ENCODE measurements at places on chromosomes 3 and 15.

DNA sequence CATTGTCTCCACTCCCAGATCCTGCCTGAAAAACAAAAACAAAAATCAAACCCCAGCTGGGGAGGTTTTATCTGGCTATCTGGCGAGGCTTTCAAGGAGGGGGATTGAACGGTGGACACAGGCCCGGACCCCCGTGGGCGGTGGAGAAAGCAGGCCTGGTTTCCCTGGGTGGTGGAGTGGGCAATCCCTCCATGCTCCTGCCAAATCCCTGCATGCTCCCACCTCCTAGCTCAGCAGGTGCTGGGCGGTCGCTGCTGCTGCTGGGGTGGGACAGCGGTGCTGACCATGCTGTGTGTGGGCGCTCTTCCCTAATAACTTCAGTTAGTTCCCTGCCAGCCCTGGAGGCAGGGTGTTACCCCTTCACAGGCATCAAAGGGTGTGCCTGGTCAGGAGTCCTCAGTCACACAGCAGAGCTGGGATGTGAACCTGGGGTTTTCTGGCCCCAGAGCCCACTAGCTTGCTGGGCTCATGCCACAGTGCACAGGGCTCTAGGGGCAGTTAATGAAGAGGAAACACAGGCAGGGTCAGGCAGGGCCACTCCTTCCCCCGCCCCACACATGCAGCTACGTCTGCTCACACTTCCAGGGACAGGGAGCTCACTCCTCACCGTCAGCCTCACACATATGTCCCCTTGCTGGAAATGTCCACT lies 15.9 kb upstream of the PLXND1 start:
- H3K27ac ChIP-seq, result peak overlapping the region; percentile 93
- DNase-seq, result no peak
- no peaks in the 10 kb centered on the region for H3K36me3 ChIP-seq
- no peak overlapping the region for H3K4me3 ChIP-seq
- H3K4me1 ChIP-seq, result peaks cover 78% of the 10 kb centered on the region

DNA sequence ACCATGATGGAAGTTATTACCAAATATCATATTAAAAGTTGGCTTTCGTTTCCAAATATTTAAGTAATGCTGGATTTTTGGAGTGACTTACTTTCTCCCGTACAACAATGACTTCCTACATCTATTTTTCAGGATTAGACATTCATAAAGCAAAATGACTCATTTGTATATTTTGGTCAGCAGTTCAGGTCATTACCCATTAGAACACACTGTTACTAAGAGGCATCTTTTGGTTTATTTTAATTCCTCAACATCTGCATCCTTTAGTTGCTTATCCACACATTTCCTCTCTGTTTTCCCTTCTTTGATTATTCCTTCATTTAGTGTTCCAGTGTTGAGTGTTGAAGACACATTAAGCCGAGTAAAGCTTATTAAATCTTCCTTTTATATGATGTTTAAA lies 348.2 kb downstream of the NAALADL2 start:
- H3K4me3 ChIP-seq, result no peak overlapping the region
- H3K4me1 ChIP-seq, result no peaks in the 10 kb centered on the region
- DNase-seq, result no peak
- H3K27ac ChIP-seq, result no peak overlapping the region
- H3K27me3 ChIP-seq, result no peaks in the 10 kb centered on the region

DNA sequence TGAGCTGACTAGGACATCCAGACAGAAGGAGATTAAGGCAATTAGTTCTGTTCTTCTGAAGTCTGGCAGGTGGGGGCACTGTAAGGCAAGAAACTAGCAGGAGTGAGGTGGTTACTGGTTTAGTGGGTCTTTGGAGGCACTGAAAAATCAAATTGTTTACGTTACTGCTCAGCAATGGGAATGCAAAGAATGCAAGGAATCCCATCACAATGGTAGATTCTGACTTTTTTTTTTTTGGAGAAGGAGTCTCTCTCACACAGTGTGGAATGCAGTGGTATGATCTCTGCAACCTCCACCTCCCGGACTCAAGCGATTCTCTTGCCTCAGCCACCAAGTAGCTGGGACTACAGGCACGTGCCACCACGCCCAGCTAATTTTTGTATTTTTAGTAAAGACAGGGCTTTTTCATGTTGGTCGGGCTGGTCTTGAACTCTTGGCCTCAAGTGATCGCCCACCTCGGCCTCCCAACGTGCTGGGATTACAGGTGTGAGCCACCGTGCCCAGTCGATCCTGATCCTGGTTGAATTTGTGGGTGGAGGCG lies 16.4 kb downstream of the FAM107A start:
- no peak overlapping the region for H3K27ac ChIP-seq
- no peak overlapping the region for H3K4me3 ChIP-seq
- H3K4me1 ChIP-seq, result no peaks in the 10 kb centered on the region

GRCh38 chr15:61483599-61483998 lies 254.5 kb upstream of the RORA start:
- H3K27me3 ChIP-seq, result no peaks in the 10 kb centered on the region
- no peak for DNase-seq
- H3K4me1 ChIP-seq, result no peaks in the 10 kb centered on the region
- no peak overlapping the region for H3K4me3 ChIP-seq
- no peaks in the 10 kb centered on the region for H3K36me3 ChIP-seq
- H3K27ac ChIP-seq, result no peak overlapping the region

- H3K4me3 ChIP-seq, result no peak overlapping the region
- no peak for DNase-seq
- no peaks in the 10 kb centered on the region for H3K27me3 ChIP-seq
- no peak overlapping the region for H3K27ac ChIP-seq
These were observed 2.8 kb downstream of the ACTL6A start for GRCh38 chr3:179565496-179565895.

GRCh38 chr3:43176666-43177065 lies 70.8 kb upstream of the POMGNT2 start:
- no peak for DNase-seq
- H3K4me3 ChIP-seq, result no peak overlapping the region
- no peaks in the 10 kb centered on the region for H3K36me3 ChIP-seq
- peaks cover 37% of the 10 kb centered on the region for H3K4me1 ChIP-seq
- H3K27ac ChIP-seq, result no peak overlapping the region
- no peaks in the 10 kb centered on the region for H3K27me3 ChIP-seq

- no peak overlapping the region for H3K4me3 ChIP-seq
- H3K36me3 ChIP-seq, result no peaks in the 10 kb centered on the region
- H3K4me1 ChIP-seq, result no peaks in the 10 kb centered on the region
- no peak for DNase-seq
- no peak overlapping the region for H3K27ac ChIP-seq
These were observed 300.4 kb downstream of the SV2B start for GRCh38 chr15:91400481-91400880.

GRCh38 chr3:184604039-184604601 lies 42.5 kb downstream of the EPHB3 start:
- H3K27me3 ChIP-seq, result peaks cover 25% of the 10 kb centered on the region
- H3K27ac ChIP-seq, result peak overlapping the region; percentile 55

- no peak overlapping the region for H3K27ac ChIP-seq
- no peaks in the 10 kb centered on the region for H3K27me3 ChIP-seq
- no peaks in the 10 kb centered on the region for H3K36me3 ChIP-seq
- DNase-seq, result no peak
- H3K4me3 ChIP-seq, result no peak overlapping the region
These were observed 7.3 kb downstream of the LINGO1 start for GRCh38 chr15:77625376-77625775.

- peak; percentile 72 for DNase-seq
- no peak overlapping the region for H3K27ac ChIP-seq
- peaks cover 20% of the 10 kb centered on the region for H3K36me3 ChIP-seq
- H3K4me1 ChIP-seq, result peaks cover 18% of the 10 kb centered on the region
These were observed 631 bp downstream of the UBR1 start for GRCh38 chr15:43105077-43105736.

- H3K36me3 ChIP-seq, result peaks cover 22% of the 10 kb centered on the region
- H3K27ac ChIP-seq, result no peak overlapping the region
- H3K4me3 ChIP-seq, result no peak overlapping the region
- DNase-seq, result peak; percentile 10
These were observed 132.7 kb downstream of the EEFSEC start for GRCh38 chr3:128285967-128286321.

DNA sequence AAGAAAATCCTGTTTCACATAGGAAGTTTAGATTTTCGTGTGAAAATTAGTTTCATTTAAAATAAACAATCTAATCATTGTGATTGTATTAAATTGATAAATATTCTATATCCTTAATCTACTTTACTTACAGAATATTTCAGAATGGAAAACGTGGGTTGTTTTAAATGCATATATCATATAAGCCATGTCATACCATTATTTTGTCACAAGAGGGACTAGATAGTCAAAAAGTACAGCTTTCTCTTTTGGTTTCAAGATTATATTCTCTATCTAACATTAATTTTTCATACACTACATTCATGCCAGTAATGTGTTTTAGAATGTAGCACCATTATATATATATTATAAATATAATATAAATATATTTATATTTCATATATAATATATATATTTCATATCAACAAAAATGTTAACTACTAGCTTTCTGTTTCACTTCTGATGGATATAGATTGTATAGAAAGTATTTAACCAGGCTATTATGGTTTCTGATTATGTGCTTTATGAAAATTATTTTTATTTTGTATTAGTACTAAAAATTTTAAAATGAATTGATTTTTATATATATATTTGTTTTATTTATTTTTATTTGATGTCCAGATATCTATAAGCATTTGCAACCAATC lies 45.3 kb downstream of the OSTN start:
- H3K27ac ChIP-seq, result no peak overlapping the region
- DNase-seq, result peak; percentile 20
- no peak overlapping the region for H3K4me3 ChIP-seq
- no peaks in the 10 kb centered on the region for H3K36me3 ChIP-seq
- H3K4me1 ChIP-seq, result peaks cover 5% of the 10 kb centered on the region

Measured in stomach (tissue), 19 donors.